Ovary (tissue), 10 donors: ENCODE measurements at places on chromosomes 7 and 10. TPM values are rescaled to one million over a fixed set of nuclear protein-coding genes. Genes with fewer than 3 reads are reported as not detected.

- H3K27me3 ChIP-seq, result no peaks in the 10 kb centered on the region
- H3K4me3 ChIP-seq, result no peak overlapping the region
- no peaks in the 10 kb centered on the region for H3K36me3 ChIP-seq
These were observed 236.2 kb downstream of the TCERG1L start for GRCh38 chr10:131075218-131075770.

DNA sequence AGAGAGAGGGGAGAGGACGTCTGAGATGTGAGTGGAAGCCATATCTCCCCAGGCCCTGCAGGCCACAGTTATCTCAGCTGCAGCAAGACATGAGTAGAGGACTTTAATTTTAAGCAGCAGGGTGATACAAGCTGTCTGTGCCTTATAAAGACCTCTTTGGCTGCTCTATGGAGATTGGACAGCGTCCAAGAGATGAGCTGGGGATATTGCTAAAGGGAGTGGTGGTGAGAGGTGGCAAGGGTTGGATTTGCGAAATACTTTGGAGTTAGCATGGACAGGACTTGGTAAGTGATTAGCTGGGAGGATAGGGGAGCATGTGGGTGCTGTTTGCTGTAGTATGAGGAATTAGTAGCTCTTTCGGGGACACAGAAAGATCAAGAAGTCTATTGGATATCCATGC is 191.8 kb downstream of the CACNB2 start:
- peak overlapping the region; percentile 71 for H3K27ac ChIP-seq
- no peaks in the 10 kb centered on the region for H3K36me3 ChIP-seq
- H3K4me1 ChIP-seq, result peaks cover 11% of the 10 kb centered on the region
- no peaks in the 10 kb centered on the region for H3K27me3 ChIP-seq

DNA sequence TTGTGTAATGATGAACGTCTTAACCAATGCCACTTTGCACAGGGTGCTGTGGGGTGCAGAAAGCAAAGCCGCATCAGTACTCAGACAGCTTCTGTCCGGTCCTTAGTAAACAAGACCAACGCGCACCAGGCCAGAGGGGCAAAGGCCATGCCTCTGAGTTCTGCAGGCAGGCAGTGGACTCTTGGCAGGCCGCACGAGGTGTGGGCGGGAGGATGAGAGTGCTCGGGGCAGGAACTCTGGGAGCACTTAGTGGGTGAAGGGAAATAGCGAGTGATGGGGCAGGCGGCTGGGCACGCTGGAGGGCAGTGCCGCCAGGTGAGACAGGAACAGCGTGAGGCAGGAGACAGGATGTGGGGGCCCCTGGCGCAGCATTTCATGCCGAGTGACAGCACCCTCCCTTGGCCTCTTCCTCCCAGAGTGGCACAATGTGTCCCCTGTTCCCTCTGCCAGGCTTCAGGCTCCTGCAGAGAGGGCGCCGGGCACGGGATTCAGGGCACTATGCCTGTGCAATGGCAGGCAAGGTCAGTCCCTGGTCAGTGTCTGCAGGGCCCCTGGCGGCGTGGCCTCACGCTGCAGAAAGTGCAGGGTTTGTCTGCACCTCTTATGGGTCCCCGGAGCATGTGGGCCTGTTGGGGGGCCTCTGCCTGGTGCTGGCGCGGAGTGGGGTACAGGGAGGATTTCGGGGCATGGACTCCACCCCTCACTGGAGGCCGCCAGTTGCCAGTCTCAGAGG is 60.4 kb downstream of the VIPR2 start:
- no peaks in the 10 kb centered on the region for H3K4me1 ChIP-seq
- no peak overlapping the region for H3K4me3 ChIP-seq
- H3K27me3 ChIP-seq, result no peaks in the 10 kb centered on the region
- no peak overlapping the region for H3K27ac ChIP-seq

VSTM2A gene
- total RNA-seq, result not detected

DPYSL4 gene
- 1.7 TPM for total RNA-seq

SFRP4 gene
- total RNA-seq, result 121 TPM

VENTX gene
- 2.0 TPM for total RNA-seq

GPR141 gene
- not detected for total RNA-seq

COL17A1 gene
- total RNA-seq, result 0.72 TPM

AKR1C4 gene
- not detected for total RNA-seq
